ENCODE measurements at places on chromosomes 7 and 10.

- no peak for DNase-seq
Observed at GRCh38 chr10:89283936-89284475, 17.8 kb upstream of the IFIT2 start.

DNA sequence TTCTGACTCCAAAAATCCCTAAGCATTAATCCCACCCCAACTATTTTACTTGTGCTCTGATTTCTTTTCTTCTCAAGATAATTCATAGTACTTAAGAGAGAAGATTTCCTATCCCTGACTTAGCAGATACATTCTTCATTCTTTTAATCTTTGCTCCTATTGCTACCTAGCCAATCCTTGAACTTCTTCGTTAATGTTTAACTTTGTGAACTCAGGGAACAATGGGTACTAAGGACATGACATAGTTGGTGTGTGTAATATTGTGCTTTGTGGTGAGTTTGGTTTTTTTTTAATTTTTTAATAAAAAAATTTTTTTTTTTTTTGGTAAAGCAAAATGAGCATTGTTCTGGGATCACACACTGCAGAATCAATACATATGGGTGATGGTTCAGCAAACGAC, 166.2 kb downstream of the CHCHD3 start:
- DNase-seq: no peak

GRCh38 chr10:90424730-90425129, 433.1 kb downstream of the HTR7 start:
- DNase-seq: no peak

DNA sequence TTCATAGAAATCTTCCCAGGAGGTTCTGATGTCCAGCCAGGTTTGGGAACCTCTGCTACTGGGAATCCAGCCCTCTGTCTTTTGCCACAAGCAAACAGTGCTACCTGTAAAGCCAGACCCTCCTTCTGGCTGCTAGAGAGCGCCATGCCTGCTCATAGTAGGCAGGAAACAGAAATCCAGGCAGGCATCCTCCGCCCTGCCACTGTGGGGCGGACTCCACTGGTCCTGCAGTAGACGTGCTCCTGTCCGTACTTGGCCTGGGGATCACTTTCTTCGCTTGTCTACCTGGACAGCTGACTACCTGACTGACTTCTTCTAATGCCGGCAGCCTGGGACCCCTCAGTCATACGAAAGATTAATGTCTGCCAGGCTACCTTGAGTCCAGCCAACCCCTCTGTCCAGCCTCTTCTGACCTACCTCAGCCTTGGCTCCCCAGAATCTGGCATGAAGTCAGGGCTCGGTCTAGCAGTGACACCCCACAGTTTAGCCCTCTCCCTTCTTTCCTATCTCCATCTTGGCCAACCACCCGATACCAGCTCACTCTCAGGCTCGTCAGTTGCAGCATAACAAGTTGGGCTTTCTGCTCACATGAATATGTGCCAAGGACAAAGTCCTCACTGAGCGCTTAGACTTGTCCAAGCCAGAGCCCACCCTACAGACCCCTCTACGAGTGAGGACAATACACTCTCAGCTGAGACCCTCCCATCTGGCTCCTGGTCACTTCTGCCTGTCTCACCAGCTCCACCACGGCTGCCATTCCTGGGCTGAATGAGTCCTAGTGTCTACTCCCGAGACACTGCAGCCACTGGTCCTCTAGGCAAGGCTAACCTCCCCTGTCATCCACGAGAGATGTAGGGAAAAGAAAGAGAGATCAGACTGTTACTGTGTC, 43.9 kb upstream of the OPALIN start:
- no peak for DNase-seq

GRCh38 chr10:89891006-89891535, 189.7 kb downstream of the KIF20B start:
- no peak for DNase-seq

DNA sequence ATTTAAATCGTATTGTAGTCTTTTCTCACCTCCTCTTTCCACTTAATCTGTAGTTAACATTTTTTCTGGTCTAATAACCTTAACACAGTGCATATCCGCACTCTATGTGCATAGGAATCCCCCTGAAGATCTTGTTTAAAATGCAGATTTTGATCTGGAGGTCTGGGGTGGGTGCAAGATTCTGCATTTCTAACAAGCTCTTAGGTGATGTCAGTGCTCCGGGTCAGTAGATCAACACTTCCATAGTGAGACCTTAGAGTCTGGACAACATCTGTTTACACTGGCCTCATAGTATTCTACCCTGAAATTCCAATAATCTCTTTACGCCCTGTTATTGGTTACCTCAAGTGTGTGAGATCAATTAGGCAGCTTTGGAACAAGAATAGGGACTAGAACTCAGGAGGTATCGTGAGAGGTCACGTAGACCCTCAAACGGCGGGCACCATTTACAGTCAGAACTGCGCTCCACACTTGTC, 434 bp upstream of the PLEKHA8 start:
- no peak for DNase-seq

DNA sequence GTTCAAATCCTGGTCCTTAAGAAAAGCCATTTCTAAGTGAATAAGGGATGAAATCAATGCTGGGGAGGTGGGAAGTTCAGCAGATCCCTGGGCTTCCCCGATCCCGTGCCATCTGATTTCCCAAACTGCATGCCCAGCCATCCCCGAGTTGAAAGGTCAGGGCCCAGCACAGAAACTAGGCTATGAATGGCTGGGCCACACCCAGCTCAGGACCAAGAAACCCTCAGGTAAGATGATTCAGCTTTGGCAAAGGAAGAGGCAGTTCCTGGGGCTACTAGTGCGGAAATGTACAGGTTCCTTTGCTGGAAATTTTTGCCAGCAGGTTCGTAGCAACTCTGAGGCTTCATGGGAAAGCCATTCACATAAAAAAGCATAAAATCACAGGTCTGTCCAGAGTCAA, 182.7 kb downstream of the FAM107B start:
- no peak for DNase-seq

DNA sequence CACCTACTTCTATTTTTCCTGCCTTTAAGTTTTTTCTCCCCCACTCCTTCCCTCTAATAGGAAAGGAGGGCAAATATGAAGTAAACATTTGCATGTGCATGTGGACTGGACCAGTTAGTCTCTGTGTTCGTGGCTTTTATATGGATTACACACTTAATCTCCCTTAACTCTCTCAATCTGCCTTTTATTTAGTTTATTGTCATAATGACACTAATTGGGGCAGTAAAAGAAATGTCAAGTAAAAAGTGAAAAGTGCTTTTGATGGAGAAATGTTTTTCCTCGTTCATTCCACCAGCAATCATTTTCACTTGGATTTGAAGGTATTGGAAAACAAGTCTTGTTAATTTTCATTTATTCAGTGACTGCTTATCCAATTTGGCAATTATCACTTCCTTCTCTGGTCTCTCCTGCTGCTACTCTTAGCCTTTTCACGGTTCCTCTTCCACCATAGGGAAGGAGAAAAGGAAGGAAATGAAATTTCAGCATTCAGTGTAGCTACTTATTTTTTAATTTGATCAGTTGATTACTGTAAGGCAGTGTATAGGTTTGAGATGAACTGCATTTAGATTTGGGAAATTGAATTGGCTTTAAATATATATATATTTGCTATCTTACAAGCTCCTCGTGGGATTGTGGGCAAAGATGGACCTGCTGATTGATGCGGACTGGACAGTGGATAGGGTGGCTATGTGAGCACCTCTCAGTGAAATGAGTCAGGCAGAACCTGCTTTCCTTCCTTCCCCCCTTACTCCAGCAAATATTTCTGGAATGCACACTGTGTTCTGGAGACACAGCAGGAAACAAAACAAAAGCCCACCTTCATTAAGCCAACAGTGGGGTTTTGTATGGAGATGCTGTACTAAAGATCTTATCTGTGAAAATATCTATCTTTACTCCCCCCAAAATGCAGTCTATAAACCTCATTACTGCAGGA, 77.5 kb downstream of the LRRC4 start:
- no peak for DNase-seq

GRCh38 chr10:123966896-123967231, 75.3 kb upstream of the CPXM2 start:
- DNase-seq: no peak

DNA sequence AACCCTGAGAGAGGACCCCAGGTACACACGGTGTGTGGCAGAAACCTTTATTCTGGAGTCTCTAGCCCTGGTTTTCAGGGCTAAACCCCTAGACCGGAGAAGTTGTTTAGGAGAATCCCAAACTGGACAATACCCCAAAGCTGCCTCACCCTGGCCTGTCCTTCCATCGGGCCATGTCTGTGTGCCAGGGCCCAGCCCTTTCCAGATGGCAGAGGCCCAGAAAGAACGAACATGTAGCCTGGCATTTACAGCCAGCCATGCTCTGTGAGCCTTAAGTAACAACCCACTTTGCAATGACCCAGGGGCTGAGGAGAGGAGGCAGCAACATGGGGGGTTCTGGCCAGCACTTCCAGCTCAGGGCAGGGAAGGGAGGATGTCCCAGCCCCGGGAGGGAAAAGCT, 142.1 kb downstream of the NEURL1 start:
- DNase-seq: no peak

GRCh38 chr10:79404690-79405131, 40.7 kb downstream of the ZCCHC24 start:
- DNase-seq: no peak

- no peak for DNase-seq
Observed at GRCh38 chr10:18501629-18502028, 149.8 kb downstream of the NSUN6 start.

- DNase-seq: no peak
Observed at GRCh38 chr7:6346581-6346980, 74.2 kb upstream of the CYTH3 start.

DNA sequence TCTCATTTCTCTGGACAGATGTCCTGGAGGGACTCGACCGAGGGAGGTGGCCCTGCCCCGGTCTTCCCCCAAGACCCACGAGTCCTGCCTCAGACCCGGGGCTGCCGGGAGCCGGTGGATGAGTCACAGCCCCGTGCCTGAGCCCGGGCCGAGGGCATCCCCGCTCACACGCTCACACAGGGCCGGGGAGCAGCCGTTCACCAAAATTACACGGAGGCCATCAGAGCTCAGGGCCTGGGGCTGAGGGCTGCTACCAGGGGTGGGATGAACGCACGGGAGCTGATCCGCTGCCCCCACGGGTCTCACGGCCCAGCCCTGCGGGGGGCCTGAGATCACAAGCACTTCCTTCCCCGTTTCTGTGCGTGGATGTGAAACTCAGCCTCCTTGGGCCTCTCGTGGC, 17.5 kb downstream of the FAM20C start:
- no peak for DNase-seq
